ENCODE measurements at places on chromosomes 16 and 17.

GRCh38 chr17:81517339-81518112, 4.9 kb upstream of the ACTG1 start:
- DNase-seq: no peak

GRCh38 chr17:57552114-57552624, 192.9 kb downstream of the CCDC182 start:
- DNase-seq: no peak

DNA sequence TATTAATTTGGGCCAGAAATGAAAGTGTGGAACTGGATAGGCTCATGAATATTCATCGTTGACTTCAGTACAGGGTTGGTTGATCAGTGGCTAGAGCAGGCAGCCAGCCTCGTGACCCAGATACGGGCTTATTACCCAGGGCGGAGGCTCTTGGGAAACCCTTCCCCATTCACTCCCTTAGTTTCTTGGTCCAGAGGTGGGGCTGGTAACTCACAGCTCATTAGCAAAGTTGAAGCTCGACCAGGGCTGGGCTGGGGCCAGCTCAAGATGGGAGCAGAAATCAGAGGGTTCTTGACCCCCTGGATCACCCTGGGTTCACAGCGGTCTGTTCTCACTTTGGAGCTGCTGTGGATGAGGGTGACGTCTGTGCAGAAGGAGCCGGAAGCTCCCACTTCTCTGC, 44.6 kb upstream of the GSE1 start:
- no peak for DNase-seq

DNA sequence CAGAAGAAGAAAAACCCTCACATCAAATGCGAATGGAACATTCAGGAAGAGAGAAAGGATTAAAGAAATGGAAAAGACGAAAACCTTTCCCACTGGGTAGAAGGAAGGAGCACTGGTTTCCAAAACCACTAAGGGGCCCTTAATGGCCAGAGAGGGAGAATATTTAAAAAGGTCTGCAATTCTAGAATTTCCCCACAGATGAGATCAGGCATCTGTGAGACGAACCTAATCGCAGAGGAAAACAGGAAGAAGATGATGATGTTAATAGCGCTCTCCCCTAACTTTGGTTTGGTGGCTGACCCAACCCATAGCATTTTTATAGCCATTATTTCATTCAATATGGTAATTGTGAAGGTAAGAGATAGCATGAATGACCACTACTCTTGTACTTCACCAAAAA, 32.8 kb downstream of the XYLT1 start:
- no peak for DNase-seq

DNA sequence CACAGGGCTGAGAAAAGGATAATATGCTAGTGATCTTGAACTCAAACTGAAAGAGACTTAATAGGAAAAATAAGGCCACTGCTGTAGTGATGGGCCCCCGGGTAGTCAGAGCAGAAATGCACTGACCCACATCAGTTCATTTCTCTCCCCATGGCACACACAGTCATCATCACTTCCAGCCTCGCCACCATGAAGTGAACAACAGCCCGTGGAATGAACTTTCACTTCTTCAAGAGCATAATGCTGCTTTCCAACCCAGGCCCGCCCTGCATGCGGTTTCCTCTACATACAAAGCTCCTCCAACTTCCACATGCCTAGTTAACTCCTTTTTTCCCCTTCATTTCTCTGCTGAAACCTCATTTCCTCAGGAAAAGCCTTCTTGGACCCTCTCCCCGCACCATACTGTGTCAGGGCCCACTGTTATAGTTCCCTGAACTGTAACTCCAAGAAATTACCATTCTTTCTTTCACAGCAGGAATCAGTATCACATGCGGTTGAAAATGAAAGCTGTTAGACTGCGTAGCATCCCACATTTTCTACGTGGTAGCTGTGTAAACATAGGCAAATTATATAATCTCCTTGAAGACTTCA, 65.8 kb upstream of the SMIM36 start:
- DNase-seq: no peak

GRCh38 chr16:88303890-88304819, 78.6 kb upstream of the ZNF469 start:
- no peak for DNase-seq

GRCh38 chr16:51916814-51917213, 630.1 kb downstream of the TOX3 start:
- no peak for DNase-seq

DNA sequence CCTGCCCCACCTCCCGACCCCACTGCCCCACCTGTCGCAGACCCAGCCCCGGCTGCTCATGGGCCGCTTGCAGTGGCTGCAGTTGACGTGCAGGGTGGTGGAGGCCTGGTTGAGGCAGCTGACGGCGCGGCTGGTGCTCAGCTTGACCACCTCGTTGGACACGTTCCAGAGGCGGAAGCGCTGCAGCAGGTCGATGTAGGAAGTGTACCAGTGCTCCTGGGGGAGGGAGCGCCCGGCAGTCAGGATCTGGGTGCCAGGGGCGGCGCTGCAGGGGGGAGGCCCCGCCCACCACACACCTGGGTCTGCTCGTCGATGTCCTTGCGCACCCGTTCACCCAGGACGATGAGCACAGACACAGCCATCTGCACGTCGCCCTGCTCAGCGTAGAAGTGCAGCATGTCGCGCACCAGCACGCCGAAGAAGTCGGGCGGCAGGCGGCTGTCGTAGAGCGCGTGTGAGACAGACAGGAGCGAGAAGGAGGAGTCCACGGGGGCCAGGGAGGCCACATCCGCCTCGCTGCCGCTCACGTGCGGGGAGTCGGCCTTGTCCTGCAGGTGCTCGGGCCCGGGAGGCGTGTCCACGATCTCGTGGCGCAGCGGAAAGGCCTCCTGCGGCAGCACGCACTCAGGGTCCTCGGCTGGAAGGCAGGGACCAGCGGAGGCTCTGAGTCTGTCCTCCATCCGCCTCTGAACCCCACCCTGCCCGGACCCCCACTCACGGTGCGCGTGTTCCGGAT, 995 bp upstream of the JMJD8 start:
- no peak for DNase-seq

DNA sequence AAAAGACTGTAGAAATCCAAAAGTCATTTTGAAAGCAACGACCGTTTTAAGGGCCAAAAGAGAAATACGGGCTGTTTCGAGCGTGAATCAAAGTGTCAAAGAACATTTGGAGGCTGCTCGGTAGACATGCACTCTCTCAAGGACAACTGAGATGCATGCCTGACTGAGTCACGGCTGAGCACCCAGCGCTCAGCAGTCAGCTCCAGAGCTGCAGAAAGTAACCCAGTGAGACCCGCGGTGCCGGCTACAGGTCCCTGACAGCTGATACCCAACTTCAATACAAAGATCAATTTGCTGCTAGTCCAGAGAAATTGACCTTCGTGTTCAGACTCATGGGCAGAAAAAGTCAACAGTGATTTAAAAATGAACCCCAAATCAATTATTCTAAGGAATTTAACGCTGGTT, 214.9 kb downstream of the STX8 start:
- no peak for DNase-seq

- DNase-seq: no peak
Measured at GRCh38 chr17:51507444-51507843, 247.1 kb downstream of the UTP18 start.

GRCh38 chr17:44959821-44960531, 8.1 kb downstream of the C1QL1 start:
- no peak for DNase-seq

DNA sequence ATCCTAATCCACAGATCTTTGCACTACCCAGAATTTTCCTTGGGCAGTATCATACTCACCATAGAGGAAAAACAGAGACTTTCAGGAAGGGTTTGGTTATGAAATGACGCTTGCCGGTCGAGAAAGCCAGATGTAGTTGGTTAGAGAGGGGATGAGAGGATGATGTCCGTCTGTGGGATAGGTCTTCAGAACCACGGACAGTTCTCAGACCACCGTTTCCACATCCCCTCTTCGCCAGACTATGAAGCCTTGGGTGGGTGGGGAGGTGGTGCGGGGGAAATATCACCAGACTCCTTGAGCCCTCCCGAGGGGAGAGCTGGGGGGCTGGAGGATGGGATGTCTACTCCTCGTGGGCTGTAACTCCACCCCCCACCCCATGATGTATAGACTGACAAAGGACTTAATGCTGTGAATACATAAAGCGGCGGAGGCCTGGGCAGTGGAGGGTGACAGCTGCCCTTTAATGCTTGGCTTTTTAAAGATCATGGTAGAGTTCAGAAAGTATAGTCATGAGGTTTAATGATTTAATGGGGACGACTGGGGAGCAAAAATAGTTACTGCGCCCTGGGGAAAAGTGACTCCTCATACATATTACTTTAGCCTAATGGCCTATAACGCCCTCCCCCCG, 96.6 kb downstream of the MRM1 start:
- no peak for DNase-seq

DNA sequence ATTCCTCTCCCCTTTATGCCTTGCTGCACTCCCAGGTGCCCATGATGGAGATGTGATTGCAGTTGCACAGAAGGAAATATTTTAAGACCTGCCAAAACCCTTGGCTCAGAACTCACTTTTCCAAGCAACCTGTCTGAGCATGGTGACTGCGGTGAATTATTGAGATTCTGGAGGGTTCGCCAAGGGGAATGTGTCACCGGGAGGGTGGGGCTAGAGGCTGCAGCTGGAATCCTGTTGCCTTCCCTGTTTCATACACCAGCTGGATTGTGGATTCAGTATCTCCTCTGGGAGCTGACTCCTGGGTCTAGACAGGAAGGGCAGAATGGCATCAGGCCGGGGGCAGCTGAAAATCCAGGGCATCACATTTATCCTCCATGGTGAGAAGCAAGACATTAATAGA, 527.2 kb downstream of the TMEM114 start:
- no peak for DNase-seq

GRCh38 chr17:31250229-31250628, 46.8 kb downstream of the OMG start:
- DNase-seq: no peak

All from stimulated activated CD8-positive, alpha-beta memory T cell treated with anti-CD3 and anti-CD28 coated beads, Interleukin-7, amount 100 ng/mL, for 24 hours (primary cell).